ENCODE measurements at places on chromosomes 16 and 17.

DNA sequence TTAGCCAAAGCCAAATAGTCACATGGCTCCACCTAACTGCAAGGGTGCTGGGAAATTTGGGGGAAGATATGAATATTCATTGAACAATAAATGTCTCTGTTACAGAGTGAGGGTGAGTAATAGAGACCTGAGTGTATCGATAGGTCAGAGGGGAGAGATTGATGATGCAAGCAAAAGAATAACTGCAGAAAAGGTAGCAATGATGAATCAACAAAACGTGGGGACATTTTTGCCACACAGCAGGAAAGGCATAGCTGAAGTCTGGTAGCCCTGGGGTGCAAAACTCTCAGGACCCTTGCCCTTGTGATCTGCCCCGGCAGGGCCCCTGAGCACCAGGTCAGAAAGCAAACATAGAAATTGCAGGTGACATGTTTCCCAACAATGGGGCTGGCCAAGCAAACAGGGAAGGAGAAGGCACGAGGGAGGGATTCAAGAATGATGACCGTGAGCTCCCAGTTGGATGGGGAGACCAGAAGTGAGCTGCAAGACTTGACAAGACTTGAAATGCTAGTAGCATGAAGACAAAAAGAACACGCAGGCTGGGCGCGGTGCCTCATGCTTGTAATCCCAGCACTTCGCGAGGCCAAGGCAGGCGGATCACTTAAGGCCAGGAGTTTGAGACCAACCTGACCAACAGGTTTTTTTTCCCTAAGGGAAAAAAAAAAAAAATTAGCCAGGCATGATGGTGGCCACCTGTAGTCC lies 12.7 kb upstream of the HERPUD1 start:
- no peak for DNase-seq

GRCh38 chr17:20706751-20707373 lies 127.3 kb downstream of the CDRT15L2 start:
- DNase-seq = no peak

DNA sequence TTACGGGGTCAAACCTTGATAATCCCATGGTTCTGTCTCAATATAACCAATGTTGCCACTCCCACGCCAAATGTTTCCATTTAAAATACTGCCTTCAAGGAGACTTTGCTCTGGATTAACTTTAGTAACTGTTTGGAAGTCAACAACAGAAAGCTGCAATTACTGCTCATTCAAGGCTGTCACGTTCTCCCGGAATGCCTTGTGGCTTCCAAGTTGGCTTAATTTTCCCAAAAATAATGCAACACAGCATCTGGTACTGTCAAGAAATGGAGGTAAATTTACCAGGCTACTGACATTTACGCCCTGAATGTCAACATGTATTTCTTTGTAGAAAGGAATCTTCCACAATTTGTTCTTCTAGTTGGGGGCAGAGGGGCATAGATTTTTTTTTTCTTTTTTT lies 38.2 kb downstream of the GPRC5B start:
- no peak for DNase-seq

DNA sequence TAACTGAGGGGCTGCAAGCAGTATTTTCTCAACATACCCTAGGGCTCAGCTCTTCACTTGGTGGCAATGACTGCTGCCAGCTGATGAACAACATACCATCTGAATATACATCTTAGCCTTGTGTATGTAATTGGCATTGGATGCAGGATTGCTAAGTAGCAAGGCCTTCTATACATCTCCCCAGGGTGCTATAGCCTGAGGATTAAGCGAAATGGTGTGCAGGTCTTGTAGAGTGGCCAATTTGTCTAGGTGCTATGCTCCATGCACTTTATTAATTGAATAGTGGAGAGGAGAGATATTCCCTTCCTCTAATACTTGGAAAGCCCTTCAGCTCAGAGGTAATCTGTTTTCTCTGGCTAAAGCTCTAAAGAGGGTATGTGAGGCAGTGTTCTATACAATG lies 71.9 kb downstream of the KIF2B start:
- DNase-seq = no peak

DNA sequence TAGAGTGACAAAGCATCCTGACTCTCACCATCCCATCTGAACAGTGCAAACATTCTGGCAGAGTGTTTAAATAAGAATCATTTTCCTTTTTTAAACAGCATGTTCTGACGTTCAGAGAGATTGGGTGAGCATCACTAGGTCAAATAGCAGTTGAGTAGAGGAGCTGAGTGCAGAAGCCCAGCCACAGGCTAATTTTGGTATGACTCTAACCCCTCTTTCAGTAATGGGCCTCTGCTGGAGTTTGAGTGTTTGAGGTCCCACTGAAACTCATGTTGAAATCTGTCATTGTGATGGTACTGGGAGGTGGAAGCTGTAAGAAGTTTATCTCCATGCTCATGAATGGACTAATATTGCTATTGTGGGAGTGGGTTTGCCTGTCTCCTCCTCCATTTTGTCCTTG lies 194.4 kb downstream of the SALL1 start:
- DNase-seq = no peak

DNA sequence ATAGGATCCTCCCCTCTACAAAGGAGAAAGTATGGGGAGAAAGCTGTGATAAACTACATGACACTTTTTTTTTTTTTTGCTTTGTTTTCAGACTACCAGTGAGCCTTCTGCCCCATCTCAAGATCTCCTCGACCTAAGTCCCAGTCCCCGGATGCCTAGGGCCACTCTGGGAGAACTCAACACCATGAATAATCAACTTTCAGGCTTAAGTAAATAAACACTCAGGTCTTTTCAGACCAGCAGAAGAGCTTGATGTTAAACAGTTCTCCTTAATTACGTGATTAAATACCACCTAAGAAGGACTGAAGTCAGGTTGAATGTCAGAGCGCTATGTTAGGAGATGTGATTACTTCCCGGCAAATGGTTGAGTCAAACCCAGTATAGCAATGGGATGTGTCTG lies 31.4 kb downstream of the COX11 start:
- DNase-seq = no peak

- no peak for DNase-seq
Observed at GRCh38 chr16:83653785-83654184, 154.0 kb upstream of the HSBP1 start.

DNA sequence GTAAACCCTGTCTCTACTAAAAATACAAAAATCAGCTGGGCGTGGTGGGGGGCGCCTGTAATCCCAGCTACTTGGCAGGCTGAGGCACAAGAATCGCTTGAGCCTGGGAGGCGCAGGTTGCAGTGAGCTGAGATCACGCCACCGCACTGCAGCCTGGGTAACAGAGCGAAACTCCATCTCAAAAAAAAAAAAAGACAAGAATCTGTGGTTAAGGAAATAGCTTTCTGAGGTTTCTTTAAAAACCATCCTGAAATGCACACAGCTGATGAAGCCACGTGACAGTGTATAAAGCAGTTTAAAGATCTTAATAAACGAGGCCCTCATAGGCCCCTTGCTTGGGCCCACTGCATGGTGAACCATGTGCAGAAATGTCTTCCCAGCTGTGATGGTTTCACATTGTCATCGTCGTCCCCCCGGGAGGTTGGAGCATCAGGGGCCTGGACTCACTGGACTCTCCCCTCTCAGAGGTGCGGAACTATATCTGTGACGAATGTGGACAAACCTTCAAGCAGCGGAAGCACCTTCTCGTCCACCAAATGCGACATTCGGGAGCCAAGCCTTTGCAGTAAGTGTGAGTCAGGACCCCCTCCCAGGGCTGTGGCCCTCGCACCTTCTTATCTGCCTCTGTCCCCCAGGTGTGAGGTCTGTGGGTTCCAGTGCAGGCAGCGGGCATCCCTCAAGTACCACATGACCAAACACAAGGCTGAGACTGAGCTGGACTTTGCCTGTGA lies 16.2 kb downstream of the ZNF276 start:
- DNase-seq = no peak

Data from stimulated activated CD8-positive, alpha-beta memory T cell treated with anti-CD3 and anti-CD28 coated beads, Interleukin-2, amount 100 ng/mL, for 48 hours (primary cell).